ENCODE measurements at places on chromosomes 12 and 14.
A peak's percentile ranks its signal among the peaks of the same experiment; 100 is the strongest.

GRCh38 chr14:95660651-95661515 is 25.3 kb upstream of the TCL1B start:
- DNase-seq: peak; percentile 6

DNA sequence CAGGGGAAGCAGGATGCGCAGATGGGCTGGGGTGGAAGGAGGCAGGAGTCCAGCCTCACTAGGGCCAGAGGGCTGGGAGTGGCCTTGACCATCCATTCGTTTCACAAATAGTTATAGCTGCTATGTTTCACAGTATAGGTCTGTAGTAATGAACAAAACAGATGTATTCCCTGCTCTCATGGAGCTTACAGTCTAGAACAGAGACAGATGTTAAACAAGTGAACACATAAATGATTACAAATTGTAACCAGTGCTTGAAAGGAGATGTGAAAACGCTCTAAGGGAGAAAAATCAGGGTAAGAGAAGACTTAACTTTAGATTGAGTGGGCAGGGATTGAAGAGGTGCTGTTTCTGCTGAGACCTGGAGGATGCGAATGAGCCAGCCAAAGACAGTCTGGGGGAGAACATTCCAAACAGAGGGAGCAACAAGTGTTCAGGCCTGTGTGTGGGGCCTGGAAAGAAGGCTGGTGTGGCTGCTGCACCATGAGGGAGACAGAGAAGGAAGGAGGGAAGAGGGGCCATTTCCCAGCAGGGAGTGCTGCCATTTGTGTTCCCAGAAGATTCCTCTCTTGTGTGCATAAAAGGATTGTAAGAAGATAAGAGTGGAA is 14.6 kb downstream of the CFAP251 start:
- no peak for DNase-seq

GRCh38 chr14:75769047-75769685 is 108.1 kb downstream of the TTLL5 start:
- peak; percentile 37 for DNase-seq

DNA sequence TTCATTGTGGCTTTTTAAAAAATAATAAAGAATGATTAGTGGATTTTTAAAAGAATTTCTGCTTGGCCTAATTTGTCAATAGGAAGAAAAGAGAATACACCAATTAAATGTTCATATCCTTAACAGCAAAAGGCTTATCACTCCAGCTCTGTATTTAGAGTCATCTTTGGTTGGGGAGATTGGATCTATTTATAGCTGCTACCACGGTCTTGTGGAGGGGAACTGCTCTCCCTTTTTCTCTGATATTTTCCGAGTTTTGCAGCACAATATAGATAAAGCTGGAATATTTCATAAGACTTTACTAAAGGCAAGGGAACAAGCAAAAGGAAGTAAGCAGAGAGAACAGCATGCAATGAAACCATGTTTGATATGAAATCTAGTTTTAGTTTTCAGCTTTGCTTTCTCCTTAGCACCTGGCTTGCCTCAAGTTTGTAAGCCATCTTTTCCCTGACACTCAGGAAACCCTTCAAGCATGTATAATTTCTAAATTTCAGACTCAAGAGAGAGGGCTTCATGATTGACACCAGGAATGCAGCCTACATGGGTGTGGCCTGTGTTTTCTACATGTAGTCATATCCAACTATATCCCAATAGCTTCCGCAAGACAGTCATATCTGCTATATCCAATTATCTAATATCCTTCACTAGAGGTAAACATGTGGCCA is 35.2 kb downstream of the BRMS1L start:
- no peak for DNase-seq

GRCh38 chr14:57549765-57550420 is 56.2 kb upstream of the CCDC198 start:
- no peak for DNase-seq

GRCh38 chr12:116213885-116214527 is 63.5 kb downstream of the MED13L start:
- no peak for DNase-seq

GRCh38 chr12:130136509-130137039 is 25.7 kb upstream of the FZD10 start:
- DNase-seq: no peak

GRCh38 chr12:113242560-113242959 is 21.3 kb downstream of the TPCN1 start:
- DNase-seq: no peak

DNA sequence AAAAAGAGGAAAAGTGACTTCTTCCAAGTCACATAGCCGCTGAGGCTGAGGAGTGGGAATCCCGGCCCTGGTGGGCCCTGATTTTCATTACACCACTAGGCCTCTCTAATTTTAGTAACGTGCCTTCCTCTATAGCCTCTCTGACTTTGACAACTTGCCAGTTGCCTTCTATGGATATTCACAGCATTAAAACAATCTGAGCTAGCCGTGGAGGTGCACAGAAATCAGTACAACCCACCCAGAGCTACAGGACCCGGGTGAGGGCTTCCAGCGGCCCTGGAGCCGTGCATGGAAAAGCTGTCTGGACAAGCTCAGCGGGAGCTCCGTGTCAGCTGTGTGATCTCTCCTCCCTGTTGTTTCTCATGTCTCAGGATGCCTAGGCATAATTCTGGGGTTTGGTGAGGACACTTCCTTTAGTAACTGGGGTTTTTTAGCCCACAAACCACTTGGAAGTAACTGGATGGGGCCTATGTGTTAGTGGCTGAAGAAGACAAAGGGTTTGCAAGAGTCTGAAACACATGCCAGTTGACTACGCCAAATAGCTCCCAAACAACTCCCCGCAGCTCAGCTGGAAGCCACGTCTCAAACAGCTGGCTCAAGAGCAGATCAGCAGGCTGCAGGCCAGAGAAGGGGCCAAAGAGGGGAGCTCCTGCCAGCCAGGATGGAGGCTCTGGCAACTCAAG is 53.0 kb downstream of the SSH1 start:
- DNase-seq: peak; percentile 93

- peak; percentile 61 for DNase-seq
Measured at GRCh38 chr12:68367903-68368302, 35.7 kb upstream of the MDM1 start.

GRCh38 chr14:72463291-72463866 is 430.5 kb downstream of the DPF3 start:
- no peak for DNase-seq

DNA sequence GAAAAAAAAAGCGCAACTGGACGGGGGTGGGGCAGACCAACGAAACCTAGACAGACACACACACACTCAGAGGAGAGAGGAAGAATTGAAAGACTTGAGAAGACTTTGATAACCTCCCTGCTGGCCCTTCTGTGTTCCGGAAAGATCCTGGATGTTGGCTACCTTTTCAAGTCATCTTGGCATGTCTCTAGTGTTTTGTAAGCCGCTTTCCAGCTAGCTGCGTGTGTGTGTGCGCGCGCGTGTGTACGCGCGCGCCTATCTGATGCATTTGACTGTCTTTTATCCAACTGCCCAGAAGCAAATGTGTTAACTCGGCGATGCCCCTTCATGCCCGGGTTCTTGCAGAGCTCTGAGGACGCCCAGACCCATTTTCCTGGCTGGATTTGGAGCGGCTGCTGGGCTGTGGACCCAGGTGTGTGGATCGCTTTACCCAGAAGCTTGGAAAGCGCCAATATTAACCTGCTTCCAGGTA is 664 bp downstream of the LRFN5 start:
- DNase-seq: peak; percentile 48

DNA sequence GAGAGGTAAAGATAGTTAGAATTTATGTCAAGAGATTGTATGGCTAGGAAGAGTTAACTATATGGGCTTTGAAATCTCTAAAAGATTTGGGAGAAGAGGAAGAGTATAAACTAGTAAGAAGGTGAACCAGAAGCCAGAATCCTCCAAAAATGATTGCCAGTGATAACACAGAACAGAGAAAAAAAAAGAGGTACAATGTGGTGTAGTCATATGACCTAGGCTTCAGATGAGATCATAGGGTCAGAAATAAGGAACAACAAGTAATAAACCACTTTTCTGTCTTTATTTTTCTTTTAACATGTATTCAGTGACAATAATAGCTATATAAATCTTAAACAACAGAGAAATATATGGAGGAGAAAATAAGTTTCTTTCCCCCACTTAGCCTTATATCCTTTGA is 2.0 kb upstream of the NECAP1 start:
- DNase-seq: no peak
